Motor neuron (in vitro differentiated cells): ENCODE measurements at places on chromosomes 11 and 22.

DNA sequence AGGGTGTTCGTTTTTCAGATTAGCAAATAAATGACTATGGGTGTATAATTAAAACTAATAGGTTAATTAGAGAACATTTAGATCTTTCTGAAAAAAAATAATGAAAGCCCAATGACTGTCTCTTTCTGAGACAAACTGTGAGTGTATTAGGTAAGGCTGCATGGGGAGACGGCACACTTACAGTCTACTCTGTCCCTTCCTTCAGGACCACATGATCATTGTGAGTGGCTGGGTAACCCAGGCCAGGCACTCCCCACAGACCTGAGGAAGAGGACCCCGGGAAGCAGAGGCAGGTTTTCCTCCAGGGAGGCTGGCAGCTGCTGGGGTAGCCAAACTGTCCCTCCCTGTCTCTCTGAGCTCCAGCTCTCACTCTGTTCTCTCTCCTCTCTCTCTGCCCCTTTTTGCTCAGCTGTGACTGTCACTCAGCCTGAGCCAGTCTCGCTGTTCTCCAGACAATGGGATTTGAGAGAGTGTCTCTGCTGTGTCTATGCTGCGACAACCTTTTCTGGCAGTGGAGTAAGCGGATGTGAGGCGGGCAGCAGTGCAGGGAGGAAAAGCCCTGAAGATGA, 83.1 kb upstream of the NCAM1 start:
- ATAC-seq = peak; percentile 66

GRCh38 chr11:103662880-103663279, 373.6 kb upstream of the DDI1 start:
- no peak for ATAC-seq

GRCh38 chr11:2924821-2925675, 4.2 kb downstream of the PHLDA2 start:
- ATAC-seq = no peak

DNA sequence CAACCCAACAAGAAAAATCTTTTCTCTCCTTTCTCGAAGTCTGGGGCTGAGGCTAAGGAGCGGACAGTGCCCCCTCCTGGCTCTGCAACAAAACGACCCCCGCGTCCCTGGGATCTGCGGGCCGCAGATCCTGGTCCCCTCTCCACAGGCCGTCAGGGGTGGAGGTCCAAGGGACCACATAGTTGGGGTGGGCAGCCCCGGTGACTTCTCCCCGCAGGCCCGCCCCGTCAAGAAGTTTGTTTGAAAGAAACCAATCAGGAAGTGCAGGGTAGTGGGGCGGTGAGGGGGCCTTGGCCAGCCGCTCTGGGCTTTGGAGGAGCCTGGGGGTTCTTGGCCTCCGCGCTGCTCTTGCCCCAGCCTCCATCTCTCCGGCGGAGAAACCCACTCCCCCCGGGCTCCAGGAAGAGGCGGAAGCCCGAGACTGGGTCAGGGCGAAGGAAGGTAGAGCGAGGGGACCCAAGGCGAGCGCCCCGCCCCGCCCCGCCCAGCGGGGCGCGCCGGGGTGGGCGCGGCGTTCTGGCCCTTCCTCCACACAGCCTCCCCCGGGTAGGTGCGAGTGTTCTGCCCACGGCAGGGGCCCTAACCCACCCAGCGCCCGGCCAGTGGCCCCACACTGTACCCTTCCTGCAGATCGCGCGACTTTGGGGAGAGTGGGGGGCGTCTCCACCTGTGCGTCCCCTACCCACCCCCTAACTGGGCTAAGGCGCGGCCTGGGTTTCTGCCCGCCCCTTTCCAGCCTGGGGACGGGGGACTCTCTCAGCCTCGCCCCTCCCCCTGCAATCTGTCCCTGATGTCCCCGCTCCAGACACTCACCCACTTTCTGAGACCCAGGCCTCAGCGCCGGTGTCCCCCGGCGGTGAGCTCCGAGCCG, 1.3 kb downstream of the TP53I11 start:
- no peak for ATAC-seq

- ATAC-seq = no peak
These were observed 4.4 kb downstream of the TRMU start for GRCh38 chr22:46339956-46340355.

GRCh38 chr11:120581313-120581712, 69.8 kb downstream of the GRIK4 start:
- no peak for ATAC-seq

DNA sequence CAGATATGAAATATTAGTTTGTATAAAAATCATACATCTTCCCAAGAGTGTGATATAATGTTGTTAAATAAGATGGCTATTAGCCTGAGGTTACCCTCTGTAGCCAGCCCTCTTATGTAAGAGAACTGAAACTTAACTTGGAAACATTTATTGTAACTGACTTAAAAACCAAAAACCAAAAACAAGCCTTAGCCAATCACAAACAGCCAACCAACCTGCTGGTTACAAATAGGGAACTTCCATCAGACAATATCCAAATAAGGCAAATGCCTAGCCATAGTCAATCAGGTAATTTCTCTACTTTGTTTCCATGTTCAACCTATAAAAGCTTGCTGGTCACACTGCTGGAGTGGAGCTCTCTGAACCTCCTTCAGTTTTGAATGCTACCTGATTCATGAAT, 14.1 kb downstream of the KBTBD3 start:
- no peak for ATAC-seq

- ATAC-seq = no peak
These were observed 73.0 kb upstream of the SLC22A12 start for GRCh38 chr11:64517992-64518391.

- ATAC-seq = peak; percentile 84
These were observed 42.0 kb downstream of the BLID start for GRCh38 chr11:122074022-122074421.

DNA sequence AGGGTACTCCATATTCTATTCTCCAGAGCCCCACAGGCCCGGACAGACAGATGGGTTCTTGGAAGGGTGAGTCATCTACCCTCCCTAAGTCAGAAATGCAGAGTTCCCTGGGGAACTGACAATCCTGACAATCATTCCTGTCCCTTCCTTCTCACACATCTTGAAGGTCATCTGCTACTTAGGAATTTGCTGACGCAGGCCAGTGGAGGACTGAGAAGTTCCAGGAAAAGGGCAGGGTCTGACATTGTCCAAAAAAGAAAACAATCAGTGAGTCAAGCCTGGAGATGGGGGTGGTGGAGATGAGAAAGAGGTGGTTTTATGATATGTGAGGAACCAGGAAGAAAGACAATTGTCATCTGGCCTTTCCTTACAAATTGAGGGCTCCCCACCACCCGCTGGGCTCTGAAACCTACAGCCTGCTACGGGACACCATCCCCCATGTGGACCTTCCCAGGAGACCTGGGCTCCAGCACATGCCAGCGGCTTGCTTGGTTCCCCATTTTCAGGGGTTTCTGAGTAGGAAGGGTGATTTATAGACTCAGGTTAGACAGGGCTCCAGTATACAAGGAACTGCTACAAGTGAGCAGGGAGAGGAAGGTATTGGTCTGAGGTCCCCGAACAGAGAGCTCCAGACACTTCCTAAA, 12.9 kb downstream of the CD59 start:
- no peak for ATAC-seq

GRCh38 chr11:3037945-3038271, 19.3 kb downstream of the CARS1 start:
- ATAC-seq = no peak

DNA sequence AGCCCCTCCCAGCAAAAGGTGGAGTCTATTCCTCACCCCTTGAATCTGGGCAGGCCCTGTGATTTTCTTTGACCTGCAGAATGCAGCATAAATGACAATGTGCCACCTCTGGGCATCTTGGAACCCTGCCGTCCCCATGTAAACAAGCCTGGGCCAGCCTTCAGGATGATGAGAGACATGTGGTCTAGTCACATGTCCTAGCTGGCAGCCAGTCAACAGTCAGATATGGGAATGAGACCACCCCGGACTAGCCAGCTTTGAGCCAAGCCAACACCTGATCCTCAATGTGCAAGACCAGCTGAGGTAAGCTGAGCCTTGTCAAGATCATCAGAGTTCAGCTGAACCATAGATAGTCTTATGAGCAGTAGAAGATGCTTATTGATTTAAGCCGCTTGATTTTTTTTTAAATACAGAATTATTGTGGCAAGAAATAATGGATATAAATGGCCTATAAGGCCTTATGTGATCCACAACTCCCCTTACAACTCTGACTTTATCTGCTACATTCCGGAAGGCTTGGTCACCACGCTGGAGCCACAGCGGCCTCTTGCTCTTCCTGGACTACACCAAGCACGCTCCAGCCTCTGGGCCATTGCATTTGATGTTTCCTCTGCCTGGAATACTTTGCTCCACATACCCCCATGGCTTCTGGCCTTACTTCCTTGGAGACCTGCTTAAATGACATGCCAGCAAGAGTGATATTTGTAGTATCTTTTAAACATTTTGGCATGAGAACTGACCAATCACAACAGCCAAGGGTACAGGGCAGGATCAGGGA, 225.9 kb upstream of the SESN3 start:
- no peak for ATAC-seq

DNA sequence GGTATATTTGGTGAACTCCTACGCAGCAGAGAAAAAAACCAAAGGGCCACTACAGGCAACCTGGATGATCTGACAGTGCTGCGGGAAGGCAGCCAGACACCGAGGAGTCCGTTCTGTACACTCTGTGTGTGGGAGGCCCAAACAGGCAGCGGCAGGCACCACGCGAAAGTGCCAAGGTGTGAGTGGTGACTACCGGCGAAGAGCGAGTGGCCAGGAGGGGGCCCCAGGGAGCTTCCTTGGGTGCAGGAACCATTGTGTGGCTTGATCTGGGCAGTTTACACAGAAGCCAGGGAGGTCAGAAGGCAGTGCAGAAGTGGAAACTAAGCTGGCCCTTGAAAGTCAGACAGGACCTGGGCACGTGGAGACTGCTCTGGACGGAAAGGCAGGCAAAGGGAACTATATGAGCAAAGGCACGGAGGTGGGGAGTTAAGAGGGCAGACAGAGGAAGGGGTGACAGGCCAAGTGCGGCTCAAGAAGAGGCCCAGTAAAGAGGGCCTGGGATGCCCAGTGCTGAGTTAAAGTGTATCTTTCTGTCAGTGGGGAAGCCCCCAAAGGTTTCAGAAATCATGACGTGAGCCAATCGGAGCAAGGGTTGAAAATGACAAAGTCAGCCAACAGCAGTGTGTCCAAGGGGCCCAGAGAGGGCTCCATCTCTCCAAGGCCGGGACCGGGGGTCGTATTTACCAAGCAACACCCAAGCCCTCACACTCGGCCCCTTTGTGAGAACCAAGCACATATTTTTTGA, 10.6 kb downstream of the TMEM184B start:
- ATAC-seq = peak; percentile 19

DNA sequence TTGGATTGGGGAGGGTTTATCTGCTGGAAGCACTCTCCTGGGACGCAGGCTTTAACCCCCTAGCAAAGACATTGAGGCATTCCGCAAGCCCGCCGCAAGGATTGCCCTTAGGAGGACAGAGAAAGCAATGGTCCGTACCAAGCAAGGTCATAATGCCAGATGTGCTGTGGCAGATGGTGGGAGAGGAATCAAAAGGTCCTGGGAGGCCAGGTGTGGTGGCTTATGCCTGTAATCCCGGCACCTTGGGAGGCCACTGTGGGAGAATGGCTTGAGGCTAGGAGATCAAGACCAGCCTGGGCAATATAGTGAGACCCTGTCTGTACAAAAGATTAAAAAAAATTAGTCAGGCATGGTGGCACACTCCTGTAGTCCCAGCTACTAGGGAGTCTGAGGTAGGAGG, 12.4 kb upstream of the PRAME start:
- ATAC-seq = no peak

GRCh38 chr22:47174671-47175112, 412.2 kb downstream of the TBC1D22A start:
- no peak for ATAC-seq
